Heart left ventricle (tissue), 16 donors: ENCODE measurements at places on chromosomes 7 and 10. TPM values are rescaled to one million over a fixed set of nuclear protein-coding genes. Genes with fewer than 3 reads are reported as not detected.

The TMEM229A gene
- not detected for total RNA-seq

DNA sequence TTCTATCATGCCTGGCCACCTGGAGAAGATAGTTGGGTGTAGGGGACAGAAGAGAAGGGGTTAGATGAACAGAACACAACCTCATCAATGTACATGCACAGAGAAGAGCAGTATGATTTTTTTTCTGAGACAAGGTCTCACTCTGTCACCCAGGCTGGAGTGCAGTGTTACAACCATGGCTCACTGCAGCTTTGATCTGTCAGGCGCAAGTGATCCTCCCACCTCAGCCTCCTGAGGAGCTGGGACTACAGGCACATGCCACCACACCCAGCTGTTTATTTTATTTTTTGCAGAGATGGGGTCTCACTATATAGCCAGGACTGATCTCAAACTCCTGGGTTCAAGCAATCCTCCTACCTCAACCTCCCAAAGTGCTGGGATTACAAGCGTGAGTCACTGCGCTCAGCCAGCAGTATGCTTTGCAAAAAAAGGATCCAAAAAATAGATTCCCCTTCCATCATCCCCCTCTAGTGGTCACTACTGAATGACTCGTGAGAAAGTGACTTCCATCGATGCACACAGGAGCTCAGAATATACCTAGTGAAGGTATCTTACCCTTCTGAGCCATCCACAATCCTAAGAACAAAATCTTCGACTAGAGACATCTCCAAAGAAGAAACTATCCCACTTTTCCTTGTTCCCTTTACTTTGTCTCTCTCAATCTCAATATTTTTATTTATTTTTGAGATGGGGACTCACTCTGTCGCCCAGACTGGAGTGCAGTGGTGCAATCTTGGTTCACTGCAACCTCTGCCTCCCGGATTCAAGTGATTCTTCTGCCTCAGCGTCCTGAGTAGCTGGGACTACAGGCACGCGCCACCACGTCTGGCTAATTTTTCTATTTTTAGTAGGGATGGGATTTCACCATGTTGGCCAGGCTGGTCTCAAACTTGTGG lies 21.0 kb downstream of the ZCWPW1 start:
- no peak for DNase-seq

The TRPV6 gene
- not detected for total RNA-seq

The GRB10 gene
- total RNA-seq = 37.0 TPM

DNA sequence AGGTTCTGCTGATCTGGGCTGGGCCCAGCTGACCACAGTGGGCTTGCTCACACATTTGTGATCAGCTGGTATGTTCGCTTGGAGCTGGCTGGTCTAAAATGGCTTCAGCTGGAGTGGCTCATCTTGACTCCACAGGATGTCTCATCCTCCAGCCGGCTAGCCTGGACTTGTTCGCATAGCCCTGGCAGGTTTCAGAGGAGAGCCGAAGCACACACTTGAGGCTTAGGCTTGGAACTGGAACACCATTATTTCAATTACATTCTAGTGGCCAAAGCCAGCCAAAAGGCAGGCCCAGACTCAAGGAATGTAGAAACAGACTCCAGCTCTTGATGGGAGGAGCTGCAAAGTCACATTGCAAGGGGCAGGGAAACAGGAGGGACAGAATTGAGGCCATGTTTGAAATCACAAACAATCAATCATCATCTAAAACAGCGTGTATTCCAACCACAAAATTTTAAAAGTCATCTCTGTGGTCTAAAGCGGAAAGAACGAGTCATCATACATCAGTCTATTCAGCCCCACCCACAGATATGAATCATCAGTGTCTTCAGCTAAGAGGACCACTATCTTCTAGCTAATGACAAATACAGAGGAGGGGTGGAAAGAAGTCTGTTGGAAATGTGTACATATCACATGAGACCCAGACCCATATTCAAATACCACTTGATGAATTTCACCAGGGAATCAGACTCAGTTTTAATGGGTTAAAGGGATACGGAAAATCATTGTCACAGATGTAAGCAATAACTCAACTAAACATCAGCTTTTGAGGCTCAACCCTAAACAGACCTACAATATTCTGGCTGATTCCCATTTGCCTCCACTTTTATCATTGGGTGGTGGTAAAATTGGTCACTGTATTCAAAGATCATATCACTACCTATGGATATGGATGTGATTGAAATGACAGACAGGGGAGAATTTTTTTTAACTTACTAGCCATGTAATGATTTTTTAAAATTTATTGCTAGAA lies 139.0 kb upstream of the MKLN1 start:
- DNase-seq = no peak

GRCh38 chr7:94595717-94596116 lies 60.2 kb downstream of the SGCE start:
- no peak for DNase-seq

The PILRA gene
- total RNA-seq = 3.5 TPM

GRCh38 chr7:138066954-138067394 lies 9.3 kb upstream of the AKR1D1 start:
- no peak for DNase-seq

DNA sequence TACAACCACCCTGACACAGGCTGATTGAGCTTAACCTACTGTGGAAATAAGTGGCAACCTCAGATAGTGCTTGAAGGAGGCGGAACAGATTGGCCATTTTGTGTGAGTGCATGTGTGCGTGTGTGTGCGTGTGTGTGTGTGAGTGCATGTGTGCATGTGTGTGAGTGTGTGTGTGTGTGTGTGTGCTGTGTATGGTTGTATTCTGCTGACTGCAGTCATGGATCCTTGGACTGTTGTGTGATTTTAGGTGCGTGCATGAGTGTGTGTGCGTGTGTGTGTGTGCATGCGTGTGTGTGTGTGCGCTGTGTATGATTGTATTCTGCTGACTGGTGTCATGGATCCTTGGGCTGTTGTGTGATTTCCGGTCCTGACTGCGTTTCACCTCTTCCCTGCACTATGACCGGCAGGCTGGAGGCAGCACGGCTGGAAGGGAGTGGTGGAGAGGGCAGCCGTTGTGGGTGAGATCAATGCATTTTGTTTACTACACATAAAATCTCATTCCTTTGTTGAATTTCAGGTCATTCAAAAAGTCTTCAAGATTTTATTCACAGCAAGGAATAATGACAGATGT lies 6.3 kb downstream of the IQCE start:
- no peak for DNase-seq
